Activated CD8-positive, alpha-beta memory T cell treated with anti-CD3 and anti-CD28 coated beads, Interleukin-2, amount 50 U/mL, for 4 hours (primary cell): ENCODE measurements at places on chromosomes 2 and 18.

DNA sequence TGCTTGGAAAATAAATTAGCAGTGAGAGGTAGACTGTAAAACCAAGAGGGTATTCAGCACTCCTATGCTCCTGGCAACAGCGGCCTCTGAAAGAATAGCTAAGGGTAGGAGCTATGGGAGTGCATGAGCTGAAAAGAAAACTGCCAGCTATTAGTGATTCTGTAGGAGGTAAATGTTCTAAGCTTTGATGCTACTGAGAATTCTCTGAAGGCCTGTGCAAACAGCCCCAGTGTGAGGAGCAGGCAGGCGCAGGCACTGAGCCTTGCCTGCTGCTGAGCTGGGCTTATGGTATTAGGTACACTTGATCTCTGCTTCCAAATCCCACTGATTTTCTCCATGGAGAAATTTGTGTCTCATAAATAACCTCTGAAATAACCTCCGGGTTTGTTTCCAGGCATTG is 86.7 kb downstream of the NYAP2 start:
- DNase-seq: no peak

DNA sequence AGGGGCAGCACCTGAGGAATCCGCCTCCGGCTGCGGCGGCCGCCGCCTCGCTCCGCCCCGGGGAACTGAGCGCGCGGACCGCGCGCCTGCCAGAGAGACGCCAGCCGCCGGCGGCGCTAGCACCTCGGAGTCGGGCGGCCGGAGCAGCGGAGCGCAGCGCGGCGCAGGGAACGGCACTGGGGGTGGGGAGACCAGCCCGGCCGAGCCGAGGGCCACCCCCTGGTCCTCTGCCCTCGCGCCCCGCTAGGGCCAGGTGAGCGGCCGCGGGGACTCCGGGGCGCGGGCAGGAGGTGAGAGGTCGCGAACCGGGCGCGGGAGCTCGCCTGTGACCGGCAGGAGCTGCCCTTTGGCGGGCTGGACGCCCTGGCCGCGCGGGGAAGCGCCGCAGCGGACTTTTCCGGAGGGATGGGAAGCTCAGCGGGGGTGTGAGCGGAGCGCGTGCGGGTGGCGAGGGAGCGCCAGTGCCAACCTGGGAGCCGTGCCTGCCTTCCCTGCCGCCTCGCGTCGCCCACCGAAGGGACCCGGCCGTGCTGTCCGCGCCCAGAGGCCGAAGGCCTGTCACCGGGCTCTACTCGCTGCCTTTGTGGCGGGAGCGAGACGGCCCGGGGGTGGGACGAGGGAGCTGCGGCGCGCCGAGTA is at the start of gene GREB1L:
TSS of gene GREB1L (plus strand) at position 92 of the 639 bp plus-strand sequence. CDS start 141,287 bp downstream, outside the sequence.
- no peak for DNase-seq

DNA sequence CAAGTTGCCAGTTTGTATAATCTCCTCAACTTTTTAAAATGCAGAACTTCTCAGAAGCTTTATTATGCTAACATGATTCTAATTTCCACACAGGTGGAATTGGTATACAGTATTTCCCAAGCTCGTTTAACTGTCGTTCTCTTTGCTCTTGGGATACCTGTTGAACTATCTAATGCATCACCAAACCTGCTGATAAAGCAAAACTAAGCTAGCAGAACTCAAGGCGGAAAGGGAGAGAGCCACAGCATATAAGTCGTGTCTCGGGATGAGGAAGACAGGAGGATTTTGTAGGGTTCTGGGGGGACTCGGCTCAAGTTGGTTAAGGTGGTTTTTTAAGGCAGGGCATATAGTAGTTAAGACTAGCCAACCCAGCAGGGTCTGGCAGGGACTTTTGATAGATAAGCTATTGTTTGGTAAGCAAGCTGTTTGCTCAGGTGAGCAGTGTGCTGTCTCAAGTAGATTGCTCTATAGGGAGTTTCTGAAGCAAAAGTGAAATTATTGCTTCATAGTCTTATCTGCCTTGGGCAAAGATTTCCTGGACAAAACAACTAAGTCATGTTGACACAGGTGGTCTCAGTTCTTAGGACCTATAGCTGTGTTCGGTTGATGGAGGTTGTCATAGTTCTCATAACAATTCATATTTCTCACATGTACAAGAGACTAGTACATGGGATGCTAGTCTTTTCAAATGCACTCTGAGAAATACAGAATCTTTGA is 28.2 kb upstream of the CHRNA1 start:
- no peak for DNase-seq

GRCh38 chr2:232211743-232212686 is 166.5 kb upstream of the ALPP start:
- DNase-seq: no peak

DNA sequence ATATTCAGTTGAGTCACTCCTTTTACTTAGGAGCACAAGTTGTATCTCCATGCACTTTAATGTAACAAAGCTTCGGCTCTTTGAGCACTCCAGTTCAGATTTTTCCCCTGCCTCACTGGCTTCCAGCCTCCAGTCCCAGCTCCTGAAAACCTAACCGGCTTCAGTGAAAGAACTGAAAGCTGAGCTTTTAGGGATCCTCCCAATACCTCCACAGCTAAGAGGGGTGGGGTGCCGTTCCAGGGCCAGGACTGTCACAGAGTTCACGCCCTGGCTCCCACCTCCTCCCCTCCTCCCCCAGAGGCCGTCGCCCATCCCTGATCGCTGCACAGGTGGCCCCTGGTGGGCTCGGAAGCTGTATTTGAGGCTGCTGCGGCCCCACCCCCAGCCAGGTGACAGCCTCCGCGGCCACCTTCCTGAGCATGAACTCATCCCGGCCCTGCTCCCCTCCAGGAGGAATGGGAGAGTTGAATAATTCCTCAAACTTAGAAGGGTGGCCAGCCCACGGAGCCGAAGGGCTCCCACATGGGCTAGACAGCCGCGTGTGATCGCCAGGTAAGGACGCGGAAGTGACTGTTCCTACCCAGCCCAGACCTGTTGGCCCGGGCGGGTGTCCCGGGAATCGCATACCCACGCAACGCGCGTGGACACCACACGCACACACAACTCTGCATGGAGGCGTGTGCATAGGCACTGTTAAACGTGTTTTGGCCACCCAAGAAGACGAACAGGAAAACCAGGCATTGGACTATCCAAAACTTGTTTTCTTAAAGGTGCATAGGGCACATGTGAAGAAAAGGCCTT is 1.8 kb downstream of the MYO5B start:
- DNase-seq: no peak

DNA sequence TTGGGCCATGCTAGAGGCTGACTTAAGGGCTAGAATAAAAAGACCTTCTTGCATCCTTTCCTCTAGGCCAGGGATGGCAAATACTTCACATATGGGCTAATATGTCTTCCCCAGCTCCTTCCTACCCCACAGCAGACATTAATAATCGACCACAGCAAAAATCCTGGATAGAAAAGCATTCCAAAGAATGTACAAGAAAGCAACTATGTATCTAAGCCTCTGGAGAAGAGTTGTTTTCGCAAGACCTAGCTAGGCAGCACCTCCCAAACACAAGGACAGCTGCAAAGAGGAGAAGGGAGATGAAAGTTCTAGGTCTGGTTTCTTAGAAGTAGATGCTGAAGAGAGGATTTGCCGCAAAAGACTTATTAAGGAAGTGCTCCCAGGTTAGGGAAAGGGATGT is 372.6 kb downstream of the SLC4A3 start:
- no peak for DNase-seq

GRCh38 chr2:161243312-161243711 is 64.9 kb upstream of the PSMD14 start:
- DNase-seq: no peak

GRCh38 chr2:219073413-219074129 is 12.8 kb upstream of the IHH start:
- DNase-seq: no peak

DNA sequence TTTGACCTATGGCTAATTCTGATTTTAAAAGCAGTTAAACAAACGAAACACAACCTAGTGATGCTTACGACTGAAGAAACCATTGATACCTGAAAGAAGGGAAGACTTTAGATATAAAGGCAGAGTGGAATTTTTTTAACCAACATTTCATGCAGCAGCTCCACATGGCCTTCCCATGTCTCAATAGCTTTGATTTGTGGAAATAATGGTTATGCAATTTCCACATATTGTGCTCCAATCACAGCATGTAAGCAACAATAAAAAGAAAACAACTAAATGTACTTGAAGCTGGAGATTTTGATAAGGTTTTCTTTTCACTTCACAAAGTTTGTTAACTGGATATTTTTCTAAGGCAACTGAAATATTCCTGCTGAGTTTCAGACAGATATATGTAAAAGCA is 82.0 kb upstream of the SLC39A10 start:
- DNase-seq: no peak
